B cell (primary cell): ENCODE measurements at places on chromosomes 5 and 9. TPM values are rescaled to one million over a fixed set of nuclear protein-coding genes. Genes with fewer than 3 reads are reported as not detected.

GRCh38 chr5:169626779-169627178, 10.3 kb upstream of the DOCK2 start:
- no peaks in the 10 kb centered on the region for H3K27me3 ChIP-seq
- no peak for DNase-seq
- no peak overlapping the region for H3K4me3 ChIP-seq

- H3K4me3 ChIP-seq: no peak overlapping the region
- H3K27me3 ChIP-seq: no peaks in the 10 kb centered on the region
- no peak overlapping the region for H3K27ac ChIP-seq
Observed at GRCh38 chr5:130845049-130845765, 319.8 kb downstream of the HINT1 start.

GRCh38 chr5:180467989-180468731, 26.0 kb upstream of the CNOT6 start:
- H3K27me3 ChIP-seq: no peaks in the 10 kb centered on the region
- no peak overlapping the region for H3K27ac ChIP-seq
- H3K36me3 ChIP-seq: no peaks in the 10 kb centered on the region

DNA sequence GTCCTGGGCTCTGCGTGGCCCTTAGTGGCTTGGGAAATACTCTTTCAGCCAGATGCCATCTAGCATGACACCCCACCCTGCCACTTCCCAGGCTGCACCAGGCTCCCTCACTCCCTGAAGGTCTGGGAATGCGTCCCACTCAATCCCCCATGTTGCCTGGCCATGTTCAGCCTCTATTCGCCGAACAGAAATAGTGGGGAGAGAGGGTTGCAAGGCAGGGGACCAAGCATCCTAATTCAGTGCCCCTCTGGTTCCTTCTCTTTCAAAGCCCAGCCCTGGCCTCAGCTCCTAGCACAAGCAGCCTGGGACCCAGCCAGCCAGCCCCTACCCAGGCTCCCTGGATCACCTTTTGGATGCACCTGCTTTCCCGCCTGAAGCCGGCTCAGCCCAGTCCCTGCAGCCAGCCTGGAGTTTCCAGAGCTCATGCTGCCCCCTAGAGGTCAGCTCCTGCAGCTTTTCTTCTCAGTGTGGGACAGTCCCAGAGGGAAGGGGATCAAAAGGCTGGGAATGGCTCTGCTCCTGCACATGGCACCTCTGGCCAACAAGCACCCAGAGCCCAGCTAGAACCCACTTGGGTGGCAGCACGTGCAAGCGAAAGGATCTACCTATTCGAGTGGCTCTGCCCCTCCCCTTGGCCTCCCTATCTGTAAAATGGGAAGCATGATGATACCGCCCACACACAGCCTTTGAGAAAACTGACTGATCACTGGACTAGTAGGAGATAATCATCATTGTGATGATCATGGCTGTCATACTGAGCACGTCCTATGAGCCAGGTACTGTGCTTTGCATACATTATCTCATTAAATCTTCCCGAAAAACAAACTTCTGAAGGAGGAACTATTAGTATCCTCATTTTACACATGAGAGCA, 48.7 kb upstream of the C5orf58 start:
- H3K27ac ChIP-seq: no peak overlapping the region
- H3K4me1 ChIP-seq: no peaks in the 10 kb centered on the region
- no peaks in the 10 kb centered on the region for H3K36me3 ChIP-seq
- peak; percentile 30 for DNase-seq

ACTBL2 gene
- total RNA-seq: not detected in 2 replicates

DOCK8 gene
- 288 and 297 TPM in 2 replicates for total RNA-seq

NIPAL4 gene
- 3.1 and 4.6 TPM in 2 replicates for total RNA-seq

TEX48 gene
- total RNA-seq: not detected in 2 replicates

PRUNE2 gene
- total RNA-seq: 0.12 TPM in 1 of 2 replicates, not detected in the other

LAMC3 gene
- total RNA-seq: 0.25 and 0.29 TPM in 2 replicates

LHFPL2 gene
- 33.0 and 35.5 TPM in 2 replicates for total RNA-seq

WNK2 gene
- not detected in 2 replicates for total RNA-seq
